Fibroblast of skin of left quadriceps (primary cell): ENCODE measurements at places on chromosomes 1 and 21.

GRCh38 chr1:84800090-84801073 lies 92.6 kb downstream of the LPAR3 start:
- no peak for DNase-seq

GRCh38 chr1:53573931-53574330 lies 114.7 kb downstream of the DMRTB1 start:
- no peak for DNase-seq

DNA sequence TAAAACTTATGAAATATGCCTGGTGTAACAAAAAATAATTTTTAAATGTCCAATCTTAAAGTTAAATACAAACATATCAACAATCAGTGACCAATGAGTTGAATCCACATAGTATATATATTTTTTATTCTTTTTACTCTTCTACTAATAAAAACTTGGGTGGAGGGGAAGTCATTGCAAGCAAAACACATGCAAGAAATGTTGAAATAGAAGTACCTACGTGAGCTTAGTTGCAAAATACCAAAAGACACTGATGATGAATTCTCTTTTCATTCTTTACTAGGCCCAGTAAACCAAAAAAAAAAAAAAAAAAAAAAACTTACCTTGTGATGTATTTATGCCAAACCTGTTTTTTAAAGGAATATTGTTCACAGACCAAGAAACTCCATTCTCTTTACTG lies 26.4 kb upstream of the PLA2G4A start:
- no peak for DNase-seq

DNA sequence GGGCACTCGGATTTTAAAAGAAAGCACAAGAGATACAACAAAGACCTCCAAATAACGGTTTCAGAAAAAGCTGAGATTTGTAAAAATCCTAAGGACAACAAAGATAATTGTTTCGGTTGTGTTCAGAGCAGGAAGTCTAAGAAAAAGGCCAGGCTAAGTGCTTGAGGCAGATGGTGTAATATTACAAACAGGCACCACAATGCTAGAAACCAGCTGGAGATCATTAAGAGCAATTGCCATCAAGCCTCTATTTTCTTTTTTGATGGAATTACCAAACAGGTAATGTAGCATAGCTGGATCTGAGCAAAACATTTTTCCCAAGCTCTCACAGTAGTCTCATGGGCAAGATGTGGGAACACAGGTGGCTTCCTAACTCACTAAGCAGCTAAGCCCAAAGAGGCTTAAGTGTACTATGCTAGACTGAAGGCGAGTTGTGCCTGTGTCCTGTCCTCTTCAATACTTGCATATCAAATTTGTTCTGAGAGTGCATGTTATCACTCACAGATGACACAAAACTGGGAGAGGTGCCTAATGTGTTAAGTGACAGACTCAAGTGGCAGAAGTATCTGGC lies 161.6 kb downstream of the GLUL start:
- DNase-seq: no peak

DNA sequence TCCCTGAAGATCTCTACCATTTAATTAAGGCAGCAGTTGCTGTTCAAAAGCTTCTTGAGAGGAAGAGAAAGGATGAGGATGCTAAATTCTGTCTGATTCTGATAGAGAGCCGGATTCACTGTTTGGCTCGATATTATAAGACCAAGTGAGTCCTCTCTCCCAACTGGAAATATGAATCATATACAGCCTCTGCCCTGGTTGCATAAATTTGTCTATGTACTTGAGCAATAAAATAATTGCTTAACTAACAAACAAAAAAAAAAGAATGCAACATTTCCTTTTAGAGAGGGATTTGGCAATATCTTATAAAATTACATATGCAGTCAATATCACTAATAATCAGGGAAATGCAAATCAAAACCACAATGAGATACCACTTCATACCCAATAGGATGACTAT lies 26.8 kb downstream of the ALDH9A1 start:
- no peak for DNase-seq

DNA sequence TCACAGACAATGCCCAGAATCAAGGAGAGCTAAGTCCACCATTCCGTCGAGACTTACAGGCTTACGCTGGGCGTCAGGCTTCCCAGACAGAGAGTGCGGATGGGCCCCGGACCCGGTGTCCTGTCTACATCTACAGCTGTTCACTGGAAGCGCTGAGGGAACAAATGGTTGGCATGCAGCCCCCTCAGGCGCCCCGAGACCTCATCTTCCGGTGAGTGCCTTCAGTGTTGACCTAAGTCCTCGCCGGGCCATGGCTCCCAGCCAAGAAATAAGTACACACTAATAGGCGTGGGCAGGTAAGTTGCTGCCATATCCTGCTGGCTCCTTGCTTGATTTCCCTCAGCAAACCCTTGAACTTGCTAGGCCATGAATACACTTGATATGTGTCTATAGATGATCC lies 26.2 kb downstream of the HYI start:
- no peak for DNase-seq

DNA sequence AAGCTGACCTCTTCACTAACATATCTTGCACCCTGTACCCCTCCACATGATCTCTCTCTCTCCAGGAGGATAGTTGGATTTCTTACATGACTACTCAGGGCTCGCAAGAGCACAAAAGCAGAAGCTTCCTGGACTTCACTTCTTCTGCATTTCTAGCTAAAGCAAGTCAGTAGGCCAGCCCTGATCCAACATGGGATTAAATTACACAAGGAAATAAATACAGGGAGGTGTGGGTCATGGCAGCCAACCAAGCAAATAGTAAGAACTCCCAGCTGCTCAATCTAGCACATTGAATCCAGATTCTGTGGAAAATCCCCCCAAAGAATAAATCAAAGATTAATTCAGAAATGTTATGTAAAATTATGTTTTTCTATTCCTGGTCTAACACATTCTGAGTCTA lies 33.3 kb downstream of the KLHDC7A start:
- no peak for DNase-seq

DNA sequence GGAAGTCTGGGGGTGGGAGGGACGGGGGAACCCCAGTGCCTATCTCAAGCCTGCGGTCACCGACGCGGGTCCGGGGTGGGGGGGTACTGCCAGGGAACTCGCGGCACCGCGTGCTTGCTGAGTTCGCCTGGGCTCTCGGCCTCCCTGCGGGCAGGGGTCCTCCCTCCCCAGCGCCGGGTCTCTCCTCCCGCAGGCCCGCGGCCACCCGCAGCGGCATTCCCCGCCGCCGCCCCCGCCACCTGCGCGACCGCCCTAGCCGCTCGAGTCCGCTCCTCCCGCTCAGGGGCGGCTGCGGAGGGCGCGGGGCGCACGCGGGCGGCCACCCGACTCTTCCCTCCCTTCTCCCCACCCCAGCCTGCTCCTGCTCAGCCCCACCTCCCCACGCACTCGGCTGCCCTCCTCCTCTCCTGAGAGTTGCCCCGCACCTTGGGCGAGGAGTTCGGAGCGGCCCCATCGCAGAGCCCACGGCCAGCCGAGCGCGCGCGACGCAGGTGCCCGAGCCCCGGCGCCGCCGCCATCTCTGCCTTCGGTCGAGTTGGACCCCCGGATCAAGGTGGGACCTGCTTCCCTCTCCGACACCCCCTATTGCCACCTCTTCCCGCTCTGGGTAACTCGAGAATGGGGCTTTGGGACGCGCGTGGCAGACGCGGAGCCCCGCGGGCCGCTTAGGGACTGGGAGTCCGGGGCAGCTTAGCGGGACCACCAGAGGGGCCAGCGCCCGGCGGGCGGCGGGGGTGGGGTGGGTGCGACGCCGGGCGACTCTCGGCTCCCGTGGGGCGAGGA lies 105.0 kb downstream of the LEPR start:
- DNase-seq: no peak

- DNase-seq: peak; percentile 71
Measured at GRCh38 chr1:9292361-9293240, at the start of gene SPSB1. TSS of gene SPSB1 (plus strand) at chr1:9292894. CDS start at chr1:9355892, 62,998 bp downstream.

GRCh38 chr1:167064621-167065020 lies 25.6 kb downstream of the GPA33 start:
- no peak for DNase-seq

DNA sequence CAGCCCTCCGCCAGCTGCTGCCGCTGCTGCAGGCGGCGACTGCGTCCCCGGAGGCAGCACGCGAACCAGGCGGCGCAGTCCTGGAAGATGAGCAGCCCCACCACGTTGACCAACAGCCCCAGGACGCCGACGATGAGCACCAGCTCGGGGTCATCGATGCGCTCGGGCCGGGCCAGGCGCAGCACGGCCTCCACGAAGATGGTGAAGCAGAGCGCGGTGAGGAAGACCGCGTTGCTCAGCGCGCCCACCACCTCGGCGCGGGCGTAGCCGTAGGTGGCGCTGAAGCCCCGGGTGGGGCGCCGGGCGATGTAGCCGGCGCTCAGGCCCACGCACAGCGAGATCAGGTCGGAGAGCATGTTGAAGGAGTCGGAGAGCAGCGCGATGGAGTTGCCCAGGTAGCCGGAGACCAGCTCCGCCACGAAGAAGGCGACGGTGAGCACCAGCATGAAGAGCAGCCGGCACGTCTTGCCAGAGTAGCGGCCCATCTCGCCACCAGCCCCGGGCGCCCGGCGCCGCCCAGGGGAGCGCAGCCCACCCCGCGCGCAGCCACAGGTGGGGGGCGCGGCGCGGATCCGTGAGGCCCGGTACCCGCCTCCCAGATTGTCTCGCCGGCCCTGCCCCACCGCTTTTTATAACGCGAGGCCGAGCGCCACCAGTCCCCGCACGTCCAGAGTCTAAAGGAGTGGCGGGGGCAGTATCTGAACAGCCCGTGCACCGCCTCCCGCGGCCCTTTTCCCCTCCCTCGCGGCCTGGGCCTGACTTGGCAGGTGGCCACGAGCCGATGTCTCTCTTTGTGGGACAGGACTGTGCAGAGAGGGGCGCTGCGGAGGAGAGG lies at the start of gene SLC30A10:
TSS of gene SLC30A10 (minus strand) at position 602 of the 835 bp plus-strand sequence. CDS start at position 485, 117 bp downstream.
- DNase-seq: no peak

GRCh38 chr1:66730462-66730861 lies 21.8 kb upstream of the DYNLT5 start:
- no peak for DNase-seq

- DNase-seq: no peak
Measured at GRCh38 chr21:41634858-41635257, 126.9 kb upstream of the TMPRSS2 start.

GRCh38 chr21:45959182-45959581 lies 22.4 kb upstream of the COL6A1 start:
- DNase-seq: no peak
